ENCODE measurements at places on chromosomes 12 and 14. TPM values are rescaled to one million over a fixed set of nuclear protein-coding genes. Genes with fewer than 3 reads are reported as not detected.

DNA sequence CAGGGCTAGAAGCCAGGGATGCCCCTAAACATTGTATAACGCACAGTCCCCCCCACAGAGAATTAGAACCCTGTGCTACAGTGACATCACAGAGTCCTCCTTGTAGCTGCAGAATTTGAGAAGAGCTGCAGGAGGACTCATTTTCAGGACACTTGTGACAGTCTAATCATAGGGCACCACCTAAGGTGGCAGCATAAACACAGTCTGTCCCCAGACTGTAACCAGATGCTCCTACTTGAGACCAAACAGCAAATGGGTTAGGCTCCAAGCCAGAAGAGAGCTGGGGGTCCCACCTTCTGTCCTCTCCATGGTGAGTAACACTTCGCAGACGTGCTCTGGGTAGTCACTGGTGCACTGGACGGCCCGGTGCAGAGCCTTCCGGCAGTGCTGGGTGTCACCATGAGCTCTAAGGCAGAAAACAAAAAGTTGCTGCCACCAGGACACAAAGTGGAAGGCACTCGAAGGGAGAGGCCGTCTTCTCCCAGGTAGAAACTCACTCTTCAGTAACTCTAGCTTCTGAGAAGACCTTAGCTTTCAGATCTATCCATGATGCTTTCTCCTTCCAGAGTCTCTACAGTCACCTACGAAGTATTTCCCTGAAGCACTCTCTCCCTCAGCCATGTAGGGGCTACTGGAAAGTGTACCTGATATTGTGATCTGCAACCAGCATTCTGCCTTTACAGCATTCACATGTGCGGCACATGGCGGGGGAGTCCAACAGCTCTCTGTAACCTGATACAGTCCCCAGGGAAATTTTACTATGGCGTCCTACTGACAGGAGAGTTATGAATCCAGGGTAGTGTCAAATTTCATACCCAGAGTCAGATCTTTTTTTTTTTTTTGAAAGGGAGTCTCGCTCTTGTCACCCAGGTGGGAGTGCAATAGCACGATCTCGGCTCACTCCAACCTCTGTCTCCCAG, 17.1 kb downstream of the FICD start:
- H3K4me1 ChIP-seq, result no peaks in the 10 kb centered on the region
- H3K36me3 ChIP-seq, result peaks cover 75% of the 10 kb centered on the region
- DNase-seq, result no peak

DNA sequence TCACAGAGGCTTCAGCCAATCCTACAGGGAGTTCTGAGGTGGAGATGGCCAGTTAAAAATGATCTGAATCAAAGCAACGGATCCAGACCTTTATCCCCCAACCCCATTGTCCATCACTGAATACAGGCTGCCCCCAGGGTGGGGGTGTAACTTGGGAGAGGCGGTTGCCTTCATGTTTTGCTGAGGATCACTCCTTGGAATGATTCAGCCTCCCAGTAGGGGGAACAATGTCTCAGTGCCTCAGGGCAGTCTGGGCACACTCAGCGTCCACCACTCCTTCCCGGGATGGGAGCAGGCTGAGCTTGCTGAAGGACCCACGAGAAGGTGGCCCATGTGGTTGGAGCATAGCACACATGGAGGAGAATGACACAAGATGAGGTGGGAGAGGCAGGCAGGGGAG, 60.2 kb downstream of the RFX4 start:
- no peak for DNase-seq
- no peak overlapping the region for H3K4me3 ChIP-seq
- H3K27ac ChIP-seq, result no peak overlapping the region
- H3K36me3 ChIP-seq, result no peaks in the 10 kb centered on the region
- no peaks in the 10 kb centered on the region for H3K27me3 ChIP-seq

DNA sequence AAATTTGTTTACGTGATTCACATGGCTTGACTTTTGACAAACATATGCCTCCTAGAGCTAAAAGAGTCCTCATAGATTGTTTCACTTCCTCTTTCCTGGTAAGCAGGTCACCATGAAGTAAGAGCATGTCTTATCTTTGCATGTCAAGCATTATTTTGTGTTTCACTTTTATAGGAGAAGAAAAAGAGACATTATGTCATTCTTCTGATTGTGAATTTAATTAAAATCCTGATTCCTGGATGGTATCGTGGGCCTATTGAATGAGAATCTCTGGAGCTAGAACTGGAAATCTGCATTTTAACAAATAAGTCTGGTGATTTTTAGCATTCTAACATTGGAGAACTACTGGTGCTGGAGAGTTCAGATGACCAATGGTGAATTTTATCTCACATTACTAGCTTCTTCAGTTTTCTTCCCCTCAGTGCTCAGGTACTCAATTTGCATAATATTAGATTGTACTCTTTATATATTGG, 218.6 kb upstream of the ATP2B1 start:
- H3K27me3 ChIP-seq, result no peaks in the 10 kb centered on the region
- no peaks in the 10 kb centered on the region for H3K36me3 ChIP-seq
- H3K4me3 ChIP-seq, result no peak overlapping the region
- no peaks in the 10 kb centered on the region for H3K4me1 ChIP-seq
- no peak for DNase-seq

DNA sequence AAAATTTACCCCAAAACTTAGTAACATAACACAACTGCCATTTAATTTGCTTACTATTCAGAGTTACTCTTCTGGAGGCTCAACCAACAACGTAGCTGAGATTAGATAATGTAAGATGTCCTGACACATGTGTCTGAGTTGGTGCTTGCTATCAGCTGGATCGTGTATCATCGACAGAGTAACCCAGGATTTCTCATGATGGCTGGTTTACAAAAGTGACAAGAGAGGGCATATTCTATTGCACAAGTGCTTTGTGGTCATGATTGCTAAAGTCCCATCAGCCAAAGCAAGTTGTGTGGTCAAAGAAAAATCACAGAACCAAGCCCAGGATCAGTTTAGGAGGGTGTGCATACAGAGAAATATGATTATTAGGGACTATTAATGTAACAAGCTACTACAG, 73.4 kb downstream of the CAPZA3 start:
- no peak overlapping the region for H3K27ac ChIP-seq
- no peak overlapping the region for H3K4me3 ChIP-seq
- no peaks in the 10 kb centered on the region for H3K4me1 ChIP-seq
- no peak for DNase-seq
- H3K27me3 ChIP-seq, result no peaks in the 10 kb centered on the region

GRCh38 chr12:25769082-25769945, 189.2 kb upstream of the RASSF8 start:
- no peaks in the 10 kb centered on the region for H3K27me3 ChIP-seq
- H3K4me3 ChIP-seq, result no peak overlapping the region
- no peak overlapping the region for H3K27ac ChIP-seq
- no peak for DNase-seq
- no peaks in the 10 kb centered on the region for H3K4me1 ChIP-seq
- no peaks in the 10 kb centered on the region for H3K36me3 ChIP-seq

DNA sequence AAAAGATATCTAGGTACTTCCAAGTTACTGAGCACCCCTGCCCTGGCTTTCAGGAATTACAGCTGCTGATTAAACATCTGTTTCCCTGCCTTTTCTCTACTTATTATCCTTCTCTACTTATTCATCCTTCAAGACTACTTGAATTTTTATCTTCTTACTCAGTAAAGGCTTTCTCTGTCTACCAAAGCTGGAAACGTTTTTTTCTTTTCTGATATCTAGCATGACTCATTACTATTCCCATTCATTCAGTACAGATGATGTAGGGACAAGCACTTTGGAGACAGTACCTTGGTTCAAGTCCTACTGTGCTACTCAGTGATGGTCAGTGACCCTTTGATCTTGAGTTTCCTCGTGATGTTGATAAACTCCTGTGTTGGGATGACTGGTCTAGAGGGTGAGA, 848.7 kb downstream of the NRXN3 start:
- no peaks in the 10 kb centered on the region for H3K27me3 ChIP-seq
- no peaks in the 10 kb centered on the region for H3K36me3 ChIP-seq
- H3K4me3 ChIP-seq, result no peak overlapping the region
- no peak overlapping the region for H3K27ac ChIP-seq
- H3K4me1 ChIP-seq, result no peaks in the 10 kb centered on the region
- DNase-seq, result no peak

GRCh38 chr14:41607966-41608663, 1.4 kb downstream of the LRFN5 start:
- H3K27me3 ChIP-seq, result peaks cover 3% of the 10 kb centered on the region
- no peaks in the 10 kb centered on the region for H3K36me3 ChIP-seq
- H3K4me3 ChIP-seq, result peak overlapping the region; percentile 70
- no peak for DNase-seq

- H3K4me1 ChIP-seq, result no peaks in the 10 kb centered on the region
- no peak overlapping the region for H3K27ac ChIP-seq
- H3K36me3 ChIP-seq, result no peaks in the 10 kb centered on the region
- H3K4me3 ChIP-seq, result no peak overlapping the region
Measured at GRCh38 chr14:90819734-90820393, 3.6 kb upstream of the TTC7B start.

DNA sequence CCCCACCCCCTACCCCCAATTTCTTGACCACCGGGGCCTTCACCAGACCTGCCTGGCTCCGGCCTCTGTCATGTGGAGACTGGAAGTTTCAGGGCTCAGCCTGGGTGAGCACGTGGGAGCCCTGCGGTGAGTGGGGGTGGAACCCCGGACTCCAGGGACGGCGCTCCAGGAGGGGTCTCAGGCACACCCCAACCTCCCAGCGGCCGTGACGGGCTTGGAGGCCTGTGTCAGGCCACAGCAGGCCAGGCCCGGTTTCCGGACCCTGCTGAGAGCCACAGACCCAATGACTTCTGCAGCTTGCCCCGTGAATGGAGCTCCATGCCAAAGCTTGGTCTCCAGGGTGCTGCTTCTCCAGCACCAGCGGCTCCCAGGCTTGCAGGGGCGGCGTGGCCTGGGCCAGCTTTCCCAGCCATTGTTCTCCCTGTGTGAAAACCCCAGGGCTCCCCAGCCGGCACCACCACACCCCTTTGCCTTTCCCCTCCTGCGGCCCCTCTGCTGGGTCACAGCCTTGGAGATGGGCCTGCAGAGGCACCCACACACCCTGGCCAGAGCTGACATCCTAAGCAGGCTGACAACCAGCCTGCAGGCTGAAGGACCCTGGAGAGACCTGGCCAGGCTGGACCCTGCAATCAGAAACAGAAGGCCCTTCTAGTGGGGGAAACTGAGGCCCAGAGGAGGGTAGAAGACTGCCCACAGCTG, 186.2 kb upstream of the C14orf180 start:
- DNase-seq, result peak; percentile 57
- no peaks in the 10 kb centered on the region for H3K36me3 ChIP-seq
- H3K4me1 ChIP-seq, result no peaks in the 10 kb centered on the region
- H3K27ac ChIP-seq, result no peak overlapping the region
- no peaks in the 10 kb centered on the region for H3K27me3 ChIP-seq
- no peak overlapping the region for H3K4me3 ChIP-seq

GRCh38 chr12:19971361-19972280, 396.7 kb upstream of the PDE3A start:
- no peaks in the 10 kb centered on the region for H3K36me3 ChIP-seq
- H3K27me3 ChIP-seq, result no peaks in the 10 kb centered on the region
- no peak overlapping the region for H3K27ac ChIP-seq
- H3K4me1 ChIP-seq, result no peaks in the 10 kb centered on the region

DNA sequence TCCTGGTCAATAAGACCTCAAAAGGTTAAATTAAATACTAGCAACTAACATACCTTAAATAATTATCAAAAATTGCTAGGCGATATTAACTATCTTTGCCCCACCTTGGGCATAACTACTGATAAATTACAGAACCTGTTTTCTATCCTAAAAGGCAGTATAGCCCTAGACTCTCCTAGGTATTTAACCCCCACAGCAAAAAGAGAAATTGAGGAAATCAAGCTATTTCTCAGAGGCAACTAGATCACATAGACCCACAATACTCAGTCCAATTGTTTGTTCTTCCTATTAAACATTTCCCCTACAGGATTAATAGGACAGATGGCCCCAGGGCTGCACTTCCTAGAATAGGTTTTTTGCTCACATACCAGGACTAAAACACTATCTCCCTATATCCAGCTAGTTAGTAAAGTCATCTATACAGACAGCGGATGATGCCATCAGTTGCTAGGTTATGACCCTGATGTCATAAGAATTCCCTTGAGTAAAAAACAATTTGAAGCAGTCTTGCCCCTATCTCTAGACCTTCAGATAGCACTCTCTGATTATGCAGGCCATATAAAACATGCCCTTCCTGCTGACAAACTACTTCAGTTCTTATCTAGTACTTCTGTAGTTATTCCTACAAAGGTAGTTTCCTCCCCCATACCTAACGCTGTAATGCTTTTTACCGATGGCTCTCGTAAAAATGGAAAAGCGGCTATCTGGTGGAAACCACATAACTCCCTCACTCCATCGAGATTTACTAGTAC, 118.4 kb downstream of the PPHLN1 start:
- H3K4me3 ChIP-seq, result no peak overlapping the region
- H3K36me3 ChIP-seq, result peaks cover 44% of the 10 kb centered on the region
- H3K27ac ChIP-seq, result no peak overlapping the region
- no peak for DNase-seq
- H3K4me1 ChIP-seq, result peaks cover 3% of the 10 kb centered on the region

DNA sequence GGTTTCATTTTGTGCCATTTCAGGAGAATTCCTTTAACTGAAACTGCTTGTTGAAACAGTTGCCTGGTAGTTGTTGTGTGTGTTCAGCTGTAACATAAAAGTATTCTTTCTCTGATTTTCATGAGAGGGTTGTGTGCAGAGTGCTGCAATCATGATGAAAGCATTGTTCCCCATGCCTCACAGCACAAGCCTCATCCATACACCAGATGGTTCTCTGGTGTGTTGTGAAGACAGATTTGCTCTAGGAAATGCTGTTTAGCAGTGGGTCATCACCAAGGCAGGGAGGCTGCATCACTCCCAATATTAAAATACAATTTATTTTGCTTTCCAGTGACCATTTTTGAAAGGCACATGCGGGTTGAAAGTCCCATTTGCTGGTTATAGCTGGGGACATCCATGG, 404.4 kb downstream of the AACS start:
- H3K36me3 ChIP-seq, result no peaks in the 10 kb centered on the region
- no peak overlapping the region for H3K4me3 ChIP-seq
- H3K4me1 ChIP-seq, result no peaks in the 10 kb centered on the region
- no peak for DNase-seq
- no peaks in the 10 kb centered on the region for H3K27me3 ChIP-seq

LBHD2 gene
- not detected for total RNA-seq

MMP17 gene
- 16.8 TPM for total RNA-seq
